SJSA1 (cell line): ENCODE measurements at places on chromosomes 7 and 10. TPM values are rescaled to one million over a fixed set of nuclear protein-coding genes. Genes with fewer than 3 reads are reported as not detected.

Gene VSTM4
- 1.8 and 3.7 TPM in 2 replicates for total RNA-seq

Gene ETV1
- total RNA-seq = 3.8 and 4.7 TPM in 2 replicates

Gene SSC4D
- 0.34 TPM in 1 of 2 replicates, not detected in the other for total RNA-seq

Gene CUZD1
- 2.0 and 3.5 TPM in 2 replicates for total RNA-seq

DNA sequence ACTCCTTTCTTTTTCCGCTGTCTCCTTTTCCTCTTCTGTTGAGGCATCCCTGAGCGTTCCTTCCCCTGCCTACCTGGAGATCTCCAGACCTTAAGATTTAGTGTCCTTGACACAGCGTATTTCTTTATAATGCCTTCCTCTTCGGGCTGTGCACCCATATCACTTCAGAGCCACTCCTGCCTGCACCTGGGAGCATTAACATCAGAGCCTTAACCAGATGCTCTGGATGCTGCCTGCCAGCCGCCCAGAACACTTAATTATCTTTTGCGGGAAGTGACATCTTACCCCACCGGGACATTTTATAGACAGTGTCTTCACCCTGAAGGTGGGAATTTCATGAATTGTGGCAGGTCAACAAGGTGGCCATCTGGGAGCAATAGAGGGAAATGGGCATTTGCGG lies 24.2 kb downstream of the UBTD1 start:
- no peak for DNase-seq

DNA sequence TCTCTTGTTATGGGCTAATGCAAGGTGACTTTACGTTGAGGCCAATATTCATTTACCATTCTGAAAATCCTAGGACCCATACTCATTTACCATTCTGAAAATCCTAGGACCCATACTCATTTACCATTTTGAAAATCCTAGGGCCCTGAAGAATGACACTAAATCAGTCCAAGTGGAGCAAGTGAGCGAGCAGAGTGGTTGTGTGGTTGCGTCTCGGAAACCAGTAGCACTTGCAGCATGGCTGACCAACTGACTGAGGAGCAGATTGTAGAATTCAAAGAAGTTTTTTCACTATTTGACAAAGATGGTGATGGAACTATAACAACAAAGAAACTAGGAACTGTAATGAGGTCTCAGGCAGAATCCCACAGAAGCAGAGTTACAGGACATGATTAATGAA lies 6.9 kb downstream of the SAR1A start:
- no peak for DNase-seq

- no peak for DNase-seq
Measured at GRCh38 chr7:122304319-122304975, at the start of gene FEZF1. FEZF1 (minus strand) TSS chr7:122304750; CDS start chr7:122304437, 313 bp downstream.

GRCh38 chr10:110118891-110119621 lies 88.3 kb upstream of the MXI1 start:
- DNase-seq = no peak

DNA sequence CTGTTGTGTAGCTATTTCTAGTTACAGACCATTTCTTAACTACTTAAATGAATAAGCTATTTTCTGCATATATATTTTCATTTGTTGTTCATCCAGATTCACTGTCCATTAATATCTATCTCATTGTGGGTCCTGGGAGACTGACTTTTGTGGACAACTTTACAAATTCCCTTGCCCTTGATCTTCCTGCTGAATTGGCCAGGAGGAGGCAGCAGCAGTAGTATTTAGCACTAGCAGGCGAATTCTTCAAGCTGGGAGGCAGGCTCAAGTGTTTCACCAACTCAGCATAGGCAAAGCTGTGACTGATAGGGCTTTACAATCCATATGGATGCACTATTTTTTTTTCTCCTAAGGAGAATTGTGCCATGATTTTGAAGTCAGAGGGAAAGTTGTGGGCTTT lies 461.0 kb upstream of the NRG3 start:
- DNase-seq = no peak

DNA sequence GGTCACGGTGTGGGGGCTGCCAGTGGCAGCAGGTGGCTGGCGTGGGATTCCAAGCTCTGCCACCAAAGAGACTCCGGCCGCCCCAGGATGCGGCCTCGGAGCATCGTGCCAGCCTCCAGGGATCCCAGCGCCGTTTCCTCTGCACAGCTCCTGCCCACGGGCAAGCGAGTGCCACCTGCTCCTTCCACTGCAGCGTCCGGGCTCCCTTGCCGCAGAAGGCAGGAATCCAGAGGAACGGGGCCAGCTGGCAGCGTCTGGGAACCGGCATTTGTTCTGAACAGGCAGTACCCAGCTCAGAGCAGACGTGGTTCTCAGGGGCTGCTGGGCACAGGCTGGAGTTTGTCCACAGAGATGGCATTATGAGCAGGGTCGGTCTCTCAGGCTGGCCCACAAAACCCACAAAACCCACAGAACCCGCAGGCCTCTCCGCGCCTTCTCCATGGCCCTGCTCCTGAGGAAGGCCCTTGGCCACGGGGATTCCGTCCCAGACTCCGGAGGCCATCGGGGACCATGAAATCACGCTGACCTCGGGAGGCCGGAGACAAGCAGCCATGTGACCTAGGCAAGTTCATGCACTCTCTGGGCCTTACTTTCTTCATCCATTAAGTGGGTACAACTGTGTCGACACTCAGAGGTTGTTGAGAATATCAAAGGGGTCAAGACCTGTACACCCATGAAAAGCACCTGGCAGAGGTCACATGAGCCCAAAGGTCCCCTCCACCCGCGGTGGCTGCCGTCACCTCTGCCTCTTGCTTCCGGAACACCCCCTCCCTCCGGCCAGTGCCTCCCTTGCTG lies 72.1 kb upstream of the TNRC18 start:
- no peak for DNase-seq

DNA sequence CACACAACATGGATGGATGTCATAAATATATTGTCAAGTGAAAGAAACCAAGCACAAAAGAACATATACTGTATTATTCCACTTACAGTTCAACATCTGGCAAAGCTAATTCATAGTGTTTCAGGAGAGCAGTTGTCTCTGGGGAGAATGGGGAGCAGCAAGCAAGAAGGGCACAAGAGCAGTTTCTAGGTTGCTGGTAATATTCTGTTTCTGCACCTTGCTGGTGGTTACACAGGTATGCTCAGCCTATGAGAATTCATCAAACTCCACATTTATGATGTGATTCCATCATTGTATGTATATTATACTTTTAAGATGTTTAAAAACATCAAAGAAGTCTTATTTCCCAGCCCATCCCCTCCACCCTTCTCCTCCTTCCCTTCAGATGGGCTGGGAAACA lies 18.1 kb upstream of the PALS2 start:
- DNase-seq = no peak

DNA sequence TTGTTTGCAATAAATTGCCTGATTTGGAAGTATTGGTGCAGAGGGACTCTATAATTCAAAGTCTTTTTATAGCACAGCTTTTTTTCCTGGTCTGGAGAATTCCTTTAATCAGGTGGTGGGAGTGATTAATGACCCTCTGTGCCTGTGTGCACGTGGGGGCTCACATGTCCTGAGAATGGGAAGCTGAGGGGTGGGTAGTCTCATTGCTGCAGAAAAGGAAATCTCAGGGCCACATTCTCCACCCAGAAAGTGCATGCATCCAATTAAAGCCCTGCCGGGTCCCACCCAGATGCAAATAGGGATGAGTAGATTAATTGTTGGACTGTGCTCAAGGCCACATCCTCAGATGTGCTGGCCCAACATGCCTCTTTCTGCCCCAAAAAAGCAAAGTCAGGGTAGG lies 324.7 kb downstream of the CXCL12 start:
- DNase-seq = no peak
